Central memory CD4-positive, alpha-beta T cell (primary cell): ENCODE measurements at places on chromosomes 13 and 19.

- DNase-seq, result no peak
These were observed 127.2 kb upstream of the MAB21L1 start for GRCh38 chr13:35603593-35604285.

DNA sequence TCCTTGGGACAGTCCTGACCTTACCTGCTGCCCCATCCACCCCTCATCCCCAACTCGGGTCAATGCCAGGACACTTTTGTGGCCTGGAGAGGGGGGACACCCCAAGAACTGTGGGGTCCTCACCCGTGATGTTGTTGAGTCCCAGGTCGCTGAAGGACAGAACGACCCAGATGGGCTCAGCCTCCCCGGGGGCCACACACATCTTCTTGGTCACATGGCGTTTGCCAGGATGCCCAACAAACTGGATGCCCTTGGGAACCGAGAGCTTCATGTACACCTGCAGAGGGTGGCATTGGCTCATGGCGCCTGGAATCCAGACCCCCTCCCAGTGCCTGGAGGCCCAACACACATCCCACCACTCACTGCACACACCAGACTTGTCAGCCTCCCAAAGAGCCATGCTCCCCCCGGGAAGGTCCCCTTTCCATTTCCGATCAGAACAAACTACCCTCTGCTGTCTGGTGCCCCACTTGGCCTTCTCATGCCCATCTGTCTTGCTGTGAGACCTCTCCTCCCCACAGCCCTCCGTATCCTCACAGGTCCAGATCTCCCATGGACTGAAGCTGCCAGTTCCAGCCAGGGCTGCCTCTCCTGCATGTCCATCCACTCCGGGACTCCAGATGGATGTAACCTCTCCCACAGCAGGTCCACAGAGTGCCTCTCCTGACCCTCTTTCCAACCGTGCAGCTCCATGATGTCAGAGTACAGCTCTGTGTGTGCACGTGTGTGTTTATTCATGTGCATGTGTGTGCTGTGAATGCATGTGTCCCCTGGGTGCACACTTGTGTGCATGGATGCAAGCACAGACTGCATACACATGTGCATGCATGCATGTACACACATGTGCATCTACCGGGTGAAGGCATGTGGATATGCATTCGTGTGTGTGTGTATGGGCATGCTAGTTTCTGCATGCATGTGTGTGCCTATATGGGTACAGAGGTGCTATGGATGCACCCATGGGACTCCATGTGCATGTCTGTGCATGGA is 58.4 kb downstream of the F2RL3 start:
- no peak for DNase-seq

GRCh38 chr19:5130371-5131030 is 161.6 kb downstream of the KDM4B start:
- peak; percentile 42 for DNase-seq

DNA sequence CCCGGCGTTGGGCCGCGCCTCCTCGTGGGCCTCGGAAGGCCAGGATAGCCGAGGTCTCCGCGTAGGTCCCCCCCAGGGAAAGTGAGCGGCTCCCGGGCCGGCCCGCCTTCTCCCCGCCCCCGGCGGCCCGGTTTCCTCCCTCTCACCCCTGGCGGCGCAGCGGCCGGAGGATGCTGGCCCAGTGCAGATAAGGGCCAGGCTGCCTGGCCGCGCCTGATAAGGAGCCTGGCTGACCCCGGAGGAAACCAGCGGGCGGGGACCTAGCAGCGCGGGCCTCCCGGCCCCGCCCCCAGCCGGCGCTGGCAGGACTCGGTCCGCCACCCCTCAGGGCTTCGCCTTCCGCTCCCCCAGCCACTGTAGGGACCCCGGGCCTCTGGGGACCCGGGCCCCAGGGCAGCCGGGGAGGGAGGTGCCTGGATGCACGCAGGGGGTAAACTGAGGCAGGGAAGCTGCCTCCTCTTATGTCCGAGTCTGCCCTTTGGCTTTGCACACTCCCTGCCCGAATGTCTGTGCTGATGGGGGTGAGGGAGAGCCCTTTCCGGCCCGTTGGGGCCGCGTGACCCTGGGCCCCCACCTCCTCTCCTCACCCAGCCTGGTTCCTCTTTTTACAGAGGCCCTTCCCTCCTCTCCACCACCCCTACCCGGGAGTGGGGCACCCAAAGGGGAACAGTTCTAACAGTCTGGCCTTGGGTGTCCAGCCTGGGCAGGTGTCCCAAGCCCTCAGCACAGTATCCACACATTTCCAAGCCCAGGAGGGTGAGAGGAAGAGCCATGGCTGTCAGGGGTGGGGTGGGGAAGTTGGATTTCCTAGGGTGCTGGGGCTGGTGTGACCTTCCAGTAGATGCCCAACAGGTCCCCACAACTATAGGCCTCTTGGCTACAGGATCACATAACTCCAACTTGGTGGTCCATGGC is at the start of gene LYL1:
TSS of gene LYL1 (minus strand) at position 193 of the 915 bp plus-strand sequence. CDS start 1,687 bp downstream, outside the sequence.
- DNase-seq, result no peak

- DNase-seq, result peak; percentile 15
These were observed 2.7 kb downstream of the ING1 start for GRCh38 chr13:110716247-110716515.

DNA sequence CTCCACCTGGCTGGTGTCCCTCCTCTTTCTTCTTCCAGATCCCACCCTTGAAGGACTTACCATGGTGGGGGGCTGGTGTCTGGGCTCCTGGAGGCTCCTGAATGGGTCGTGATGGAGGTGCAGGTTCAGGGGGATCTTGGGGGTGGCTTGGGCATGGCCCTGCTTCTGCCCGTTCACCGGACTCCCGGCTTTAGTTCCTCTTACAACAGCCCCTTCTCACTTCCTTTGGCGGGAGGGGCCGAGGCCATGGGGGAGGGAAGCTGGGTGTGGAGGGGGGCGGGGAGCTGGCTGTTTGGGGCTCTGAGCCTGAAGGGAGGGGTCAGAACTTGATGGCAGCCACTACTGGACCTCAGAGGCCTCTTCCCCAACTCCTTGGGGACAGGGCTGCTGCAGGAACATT is at the start of gene MYO1F:
TSS of gene MYO1F (minus strand) at position 196 of the 400 bp plus-strand sequence. CDS start at position 63, 133 bp downstream.
- DNase-seq, result no peak

DNA sequence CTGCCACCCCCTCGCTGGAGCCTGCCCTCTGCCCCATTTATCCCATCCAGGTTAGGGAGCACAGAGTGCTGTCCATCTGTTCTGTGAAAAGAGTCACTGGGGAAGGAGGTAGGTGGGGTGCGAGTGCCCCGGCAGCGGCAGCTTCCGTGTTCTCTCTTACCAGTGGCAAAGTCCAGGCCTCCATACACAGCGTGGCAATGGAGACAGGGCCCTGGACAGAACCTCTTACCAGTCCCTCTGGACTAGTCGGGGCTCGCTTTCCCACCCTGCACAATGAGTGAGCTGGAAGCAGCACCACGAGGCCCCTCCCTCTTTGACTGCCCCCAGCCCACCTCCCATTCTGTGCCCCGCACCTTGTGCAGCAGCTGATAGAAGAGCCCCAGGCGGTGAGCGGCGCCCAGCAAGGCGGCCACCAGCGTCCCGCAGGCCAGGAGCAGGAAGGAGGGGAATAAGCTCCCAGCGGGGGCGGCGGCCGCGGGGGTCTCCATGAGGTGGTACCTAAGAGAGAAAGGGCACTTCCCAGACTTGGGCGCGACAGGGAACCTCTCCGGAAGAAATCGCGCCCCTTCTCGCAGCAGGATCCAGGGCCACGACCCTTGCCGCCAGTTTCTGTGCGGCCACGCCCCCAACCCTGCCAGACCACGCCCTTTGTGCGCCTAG is 17.5 kb downstream of the SYDE1 start:
- DNase-seq, result peak; percentile 6

- DNase-seq, result no peak
These were observed 5.5 kb upstream of the RANBP3 start for GRCh38 chr19:5983367-5983955.

- no peak for DNase-seq
These were observed 2.3 kb upstream of the CD320 start for GRCh38 chr19:8310342-8311055.

GRCh38 chr13:79452239-79452913 is 28.6 kb upstream of the NDFIP2 start:
- no peak for DNase-seq

GRCh38 chr19:47110521-47111005 is 3.0 kb downstream of the ZC3H4 start:
- DNase-seq, result peak; percentile 40

- DNase-seq, result no peak
These were observed 67.7 kb downstream of the TBC1D4 start for GRCh38 chr13:75414036-75414827.

GRCh38 chr19:13881692-13882418 is 4.9 kb downstream of the NANOS3 start:
- peak; percentile 33 for DNase-seq

- no peak for DNase-seq
These were observed 15.6 kb upstream of the PROZ start for GRCh38 chr13:113142876-113143275.

GRCh38 chr19:35712567-35713505 is 5.0 kb upstream of the KMT2B start:
- DNase-seq, result peak; percentile 55

DNA sequence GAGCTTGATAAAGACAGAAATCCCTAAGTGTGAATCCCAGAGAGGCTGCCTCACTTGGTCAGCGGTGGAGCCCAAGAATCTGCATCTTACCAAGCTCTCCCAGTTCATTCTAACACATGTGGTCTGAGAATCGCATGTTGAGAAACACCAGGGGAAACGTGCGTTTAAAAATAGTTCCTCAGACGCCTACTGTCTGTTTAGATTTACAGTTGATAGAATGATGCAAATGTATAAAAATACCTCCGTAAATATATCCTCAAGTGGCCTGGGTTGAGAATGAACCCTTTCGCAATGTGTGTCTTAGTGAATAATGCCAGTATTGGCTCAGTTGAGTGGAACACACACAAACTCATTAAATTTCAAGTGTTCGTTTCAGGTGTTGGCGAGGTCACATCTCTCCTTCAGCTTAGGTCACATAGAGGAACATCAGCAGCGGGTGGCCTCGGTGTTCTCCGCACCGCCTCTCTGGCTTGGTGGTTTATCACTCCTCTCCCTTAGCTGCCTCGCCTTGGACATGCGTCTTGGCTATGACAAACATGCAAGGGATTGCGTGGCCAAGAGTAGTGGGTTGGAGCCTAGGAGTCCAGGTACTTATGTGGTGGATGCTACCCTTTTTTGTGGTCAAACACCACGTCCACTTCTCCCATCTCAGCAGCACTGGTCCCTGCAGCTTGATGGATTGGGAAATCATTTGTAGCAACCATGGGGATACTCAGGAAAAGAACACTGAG is 117.6 kb upstream of the SPATA13 start:
- DNase-seq, result no peak

DNA sequence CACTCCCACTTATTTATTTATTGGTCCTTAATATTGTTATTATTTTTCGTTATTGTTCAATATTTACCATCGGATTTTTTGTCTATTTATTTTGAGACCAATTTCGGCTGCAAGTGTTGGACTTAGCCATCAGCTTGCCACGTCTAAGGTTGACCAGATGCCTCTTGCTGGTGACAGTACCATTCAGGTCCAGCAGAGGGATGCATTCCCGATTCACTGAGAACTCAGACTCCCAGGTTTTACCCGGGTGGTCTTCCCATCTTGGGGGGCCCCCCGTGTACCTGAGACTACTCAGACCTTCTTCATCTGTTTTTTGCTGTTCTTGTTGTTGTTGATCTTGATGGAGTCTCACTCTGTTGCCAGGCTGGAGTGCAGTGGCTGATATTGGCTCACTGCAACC is 1435.2 kb downstream of the UQCRFS1 start:
- no peak for DNase-seq

DNA sequence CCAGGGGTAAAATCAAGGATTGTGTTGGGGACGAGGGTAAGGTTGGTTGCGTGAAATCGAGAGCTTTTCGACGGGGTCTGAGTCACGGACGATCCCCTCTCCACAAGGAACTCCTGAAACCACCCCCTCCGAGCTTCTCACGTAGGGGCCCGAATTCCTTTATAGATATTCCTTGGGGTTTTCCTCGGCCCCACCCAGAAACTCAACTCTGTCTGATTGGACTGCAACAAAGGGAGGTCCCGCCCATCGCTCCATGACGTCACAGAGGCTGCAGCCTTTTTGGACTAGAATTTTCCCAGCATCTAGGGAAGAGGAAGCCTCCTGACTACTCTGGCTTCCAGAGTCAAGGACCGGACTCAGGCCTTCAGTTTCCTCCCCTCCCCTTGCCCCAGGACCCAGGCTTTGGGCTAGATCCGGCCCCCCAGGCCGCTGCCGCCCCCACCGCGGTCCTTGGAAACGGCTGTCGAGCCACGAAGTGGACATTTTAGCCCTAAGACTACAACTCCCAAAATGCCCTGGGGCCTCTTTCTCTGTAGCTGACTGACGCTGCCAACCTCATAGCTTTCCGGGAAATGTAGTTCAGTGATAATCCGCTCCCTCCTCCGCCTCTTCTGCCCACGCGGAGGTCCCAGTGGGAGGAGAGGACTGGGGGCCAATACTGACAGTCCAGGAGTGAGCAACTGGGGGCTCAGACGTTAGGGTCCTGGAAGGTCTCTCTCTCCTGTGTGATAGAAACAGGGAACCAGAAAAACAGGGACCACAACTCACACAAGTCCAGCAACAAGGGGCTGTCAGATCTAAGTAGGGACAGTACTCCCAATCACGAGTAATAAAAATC is at the start of gene IZUMO1:
TSS of gene IZUMO1 (minus strand) at position 172 of the 838 bp plus-strand sequence. CDS start 1,050 bp downstream, outside the sequence.
- DNase-seq, result peak; percentile 42

DNA sequence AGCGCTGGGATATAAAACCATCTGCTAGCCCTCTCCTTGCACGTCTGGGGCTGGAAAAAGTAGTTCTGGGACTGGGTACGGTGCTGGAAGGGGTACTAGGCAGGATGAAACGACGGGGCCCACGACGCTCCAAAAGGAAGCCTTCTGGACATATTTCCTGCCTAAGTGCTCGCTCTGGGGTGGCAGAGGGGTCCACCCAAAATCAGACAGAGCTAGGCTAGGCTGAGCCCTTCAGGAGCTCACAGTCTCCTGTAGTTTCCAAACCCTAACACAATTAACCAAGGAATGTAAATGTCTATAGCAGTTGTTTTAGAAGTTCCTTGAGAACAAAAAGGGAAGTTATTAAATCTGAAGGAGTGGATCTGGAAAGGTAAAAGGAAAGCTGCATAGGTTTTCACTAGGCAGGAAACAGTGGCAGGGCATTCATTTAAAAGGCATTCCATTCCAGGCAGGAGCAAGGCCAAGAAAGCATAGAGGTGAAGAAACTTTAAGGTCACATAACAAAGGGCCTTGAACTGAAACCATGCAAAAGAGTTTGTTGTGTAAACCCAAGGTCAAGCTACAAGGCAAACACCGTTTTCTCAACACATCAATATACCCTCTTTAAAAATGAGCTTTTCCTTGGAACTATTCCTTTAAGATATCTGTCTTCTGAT is 634 bp upstream of the DIAPH3 start:
- peak; percentile 3 for DNase-seq

GRCh38 chr13:47017476-47017875 is 120.6 kb upstream of the HTR2A start:
- no peak for DNase-seq

- DNase-seq, result no peak
These were observed 545 bp upstream of the ISYNA1 start for GRCh38 chr19:18438331-18439024.

- DNase-seq, result peak; percentile 56
These were observed at the start of gene TNPO2 for GRCh38 chr19:12723641-12724426. Gene TNPO2, minus strand, starts transcription at chr19:12723932. Its CDS starts 2,955 bp downstream, at chr19:12720977.

GRCh38 chr19:48461651-48461981 is 6.2 kb downstream of the KCNJ14 start:
- no peak for DNase-seq

GRCh38 chr19:45076851-45077730 is 813 bp upstream of the ZNF296 start:
- no peak for DNase-seq
